ENCODE measurements at places on chromosomes 11 and 22.

DNA sequence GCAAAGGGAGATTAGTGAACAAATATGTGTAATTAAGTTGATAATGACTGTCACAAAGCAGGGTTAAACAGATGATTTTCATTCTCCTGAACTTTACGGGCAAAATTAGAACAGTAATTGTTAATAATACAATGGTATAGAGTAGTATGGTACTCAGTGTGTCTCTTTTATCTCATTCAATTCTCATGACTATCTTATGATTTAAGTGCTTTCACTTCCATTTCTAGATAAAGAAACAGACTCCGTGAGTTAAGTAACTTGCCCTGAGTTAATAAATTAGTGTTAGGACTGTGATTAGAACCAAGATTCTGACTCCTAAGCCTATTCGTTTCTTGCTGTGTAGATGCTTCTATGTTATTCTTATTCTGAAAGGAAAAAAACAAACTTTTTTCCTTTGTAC, 22.0 kb downstream of the PIH1D2 start:
- DNase-seq: no peak

- DNase-seq: no peak
Observed at GRCh38 chr11:31913985-31914384, 102.9 kb upstream of the PAX6 start.

- no peak for DNase-seq
Observed at GRCh38 chr11:130308059-130308458, 6.7 kb downstream of the ZBTB44 start.

GRCh38 chr11:71327156-71328085, 75.0 kb upstream of the SHANK2 start:
- no peak for DNase-seq

DNA sequence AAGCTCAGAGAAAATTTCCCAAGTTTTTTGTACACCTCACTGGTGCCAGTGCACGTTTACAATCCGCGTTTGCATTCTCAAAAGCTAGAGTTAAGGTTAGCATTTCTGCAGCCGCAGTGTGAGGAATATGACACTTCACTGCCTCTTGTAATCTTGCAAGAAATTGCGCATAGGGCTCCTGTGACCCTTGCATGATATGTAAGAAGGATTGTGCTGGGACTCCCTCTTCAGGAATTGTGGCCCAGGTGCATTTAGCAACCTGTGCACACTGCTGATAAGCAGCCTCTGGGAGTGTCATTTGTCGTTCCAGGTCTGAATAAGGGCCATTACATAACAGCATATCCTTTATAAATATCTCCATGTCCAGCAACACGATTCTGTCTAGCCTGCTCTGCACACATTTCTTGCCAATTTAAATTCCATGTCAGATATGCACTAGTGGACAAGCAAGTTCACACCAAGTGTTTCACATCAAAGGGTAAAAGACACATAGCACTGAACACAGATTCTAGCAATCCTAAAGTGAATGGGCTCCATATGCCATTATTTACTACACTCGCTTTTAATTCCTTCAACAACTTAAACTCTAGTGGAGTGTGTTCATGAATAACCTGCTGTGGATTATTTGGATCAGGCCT, 69.2 kb upstream of the INCENP start:
- peak; percentile 27 for DNase-seq

DNA sequence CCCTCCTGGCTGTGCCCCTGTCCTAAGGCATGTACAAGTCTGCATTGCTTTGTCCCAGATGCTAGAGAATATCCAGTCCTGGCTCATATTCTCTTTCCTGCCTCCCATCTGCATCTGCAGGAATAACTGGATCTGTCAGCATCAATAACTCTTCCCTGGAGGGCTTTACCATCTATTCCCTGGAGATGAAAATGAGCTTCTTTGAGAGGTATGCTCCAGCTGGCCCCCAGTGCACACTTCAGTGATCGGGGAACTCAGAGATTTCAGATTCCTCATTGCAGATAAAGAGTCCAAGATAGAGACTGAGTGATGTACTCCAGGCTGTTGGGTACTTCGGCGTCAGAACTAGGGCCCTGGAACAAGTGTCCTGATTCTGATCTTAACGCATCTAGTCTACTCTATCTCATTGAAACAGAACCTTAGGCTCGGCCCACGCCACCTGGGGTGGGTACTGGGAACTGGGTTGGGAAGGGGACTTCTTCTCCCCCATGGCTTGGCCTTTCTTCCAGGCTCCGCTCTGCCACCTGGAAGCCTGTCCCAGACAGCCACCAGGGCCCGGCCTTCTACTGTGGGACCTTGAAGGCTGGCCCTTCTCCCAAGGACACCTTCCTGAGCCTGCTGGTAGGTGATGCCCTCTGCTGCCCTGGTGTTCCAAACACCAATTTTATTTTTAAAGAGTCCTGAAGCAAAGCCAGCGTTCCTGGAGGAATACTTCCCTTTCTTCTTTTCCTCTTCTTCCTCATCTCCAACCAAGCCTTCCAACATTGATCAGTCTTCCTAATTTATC, 17.8 kb upstream of the GLB1L2 start:
- no peak for DNase-seq

- DNase-seq: no peak
Observed at GRCh38 chr11:122285070-122285988, 169.3 kb upstream of the BLID start.

GRCh38 chr11:115290893-115291292, 213.3 kb downstream of the CADM1 start:
- no peak for DNase-seq

GRCh38 chr11:117366248-117366647, 38.6 kb downstream of the CEP164 start:
- DNase-seq: no peak

DNA sequence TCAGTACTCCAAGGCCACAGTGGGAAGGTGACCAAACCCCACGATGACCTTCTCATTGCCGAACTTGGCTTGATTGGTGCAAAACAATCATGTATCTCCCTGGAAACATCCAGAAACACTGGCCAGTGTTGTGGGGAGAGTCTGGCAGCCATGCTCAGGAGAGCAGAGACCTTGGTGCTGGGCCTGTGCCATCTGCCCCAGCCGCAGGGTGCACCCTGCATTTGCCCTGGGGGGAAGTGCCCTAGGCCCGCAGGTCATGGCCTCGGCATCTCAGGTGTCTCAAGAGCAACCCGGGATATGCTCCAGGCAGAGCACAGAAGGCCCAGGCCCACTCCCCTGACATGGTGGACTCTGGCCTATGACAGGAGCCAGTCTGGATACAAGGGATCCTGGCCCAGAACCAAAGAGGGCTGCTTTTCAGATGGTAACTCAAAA, 23.7 kb downstream of the ARVCF start:
- DNase-seq: no peak

DNA sequence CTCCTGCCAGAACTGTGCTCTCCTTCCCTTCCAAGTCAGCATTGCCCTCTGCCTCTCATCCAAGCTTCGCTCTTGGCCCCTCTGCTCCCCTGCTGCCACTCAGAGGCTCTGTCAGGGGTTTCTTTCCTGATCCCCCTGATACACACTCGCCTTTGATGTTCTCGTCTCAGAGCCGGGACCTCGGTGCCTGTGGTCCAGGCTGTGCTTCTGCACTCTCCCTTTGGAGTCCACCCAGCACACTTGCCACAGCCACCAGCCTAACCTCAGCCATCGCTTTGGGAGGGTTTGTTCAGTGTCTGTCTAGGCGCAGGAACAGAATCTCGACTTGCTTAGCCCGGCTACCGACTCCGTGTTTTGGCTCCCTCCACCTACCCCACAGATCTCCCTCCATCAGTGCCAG, 29.1 kb downstream of the PPFIA1 start:
- no peak for DNase-seq

DNA sequence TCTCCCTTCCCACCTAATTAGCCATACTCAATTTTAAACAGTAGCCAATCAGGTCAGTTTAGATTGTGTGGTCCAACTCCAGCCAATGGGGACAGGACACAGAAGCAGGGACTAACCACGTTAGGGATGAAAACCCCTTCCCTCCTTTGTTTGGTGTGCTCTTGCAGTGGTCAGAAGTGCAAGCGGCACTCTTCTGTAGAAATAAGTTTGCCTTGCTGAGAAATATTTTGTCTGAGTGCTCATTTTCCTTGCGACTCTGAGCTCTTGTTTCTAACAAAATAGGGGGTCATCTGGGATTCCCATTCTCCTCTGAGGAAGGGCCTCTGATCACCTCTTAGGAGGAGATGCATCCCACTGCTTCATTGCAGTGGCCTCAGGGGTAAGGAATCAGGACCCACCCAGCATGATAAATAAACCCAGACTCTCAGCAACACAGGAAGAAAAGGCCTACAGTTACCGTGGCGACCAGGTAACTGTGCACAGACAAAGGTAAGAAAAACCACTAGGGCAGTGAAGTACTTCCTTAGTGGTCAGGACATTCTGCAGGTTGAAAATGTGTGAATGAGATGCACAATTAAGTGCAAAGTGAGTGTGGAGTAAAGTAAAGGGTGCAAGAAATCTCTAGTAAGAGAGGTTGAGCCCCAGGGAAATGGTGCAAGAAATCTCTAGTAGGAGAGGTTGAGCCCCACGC, 55.4 kb downstream of the ZNF280B start:
- no peak for DNase-seq

DNA sequence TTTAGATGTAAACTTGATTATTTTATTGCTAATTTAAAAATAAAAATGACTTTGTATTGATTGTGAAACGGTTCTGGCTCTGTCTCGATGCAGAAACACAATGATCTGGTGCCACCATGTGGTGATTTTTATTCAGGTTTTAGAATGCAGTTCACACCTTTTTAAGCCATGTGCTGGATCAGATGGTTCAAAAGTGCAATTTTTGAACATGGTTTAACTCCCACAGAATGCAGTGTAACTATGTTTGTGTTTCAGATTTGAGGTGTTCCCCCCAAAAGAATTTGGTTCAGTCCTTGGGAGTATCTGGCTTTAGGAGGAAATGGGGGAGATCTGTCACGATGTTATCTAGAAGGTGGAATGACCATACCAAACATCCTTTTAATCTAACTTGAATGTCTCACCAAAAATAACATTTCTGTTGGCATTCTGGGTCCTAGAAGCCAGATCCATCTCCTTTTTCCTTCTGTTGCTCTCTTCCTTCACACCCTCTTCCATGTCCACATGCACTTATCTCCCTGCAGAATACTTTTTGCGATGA, 7.9 kb downstream of the MRPL16 start:
- DNase-seq: peak; percentile 86

DNA sequence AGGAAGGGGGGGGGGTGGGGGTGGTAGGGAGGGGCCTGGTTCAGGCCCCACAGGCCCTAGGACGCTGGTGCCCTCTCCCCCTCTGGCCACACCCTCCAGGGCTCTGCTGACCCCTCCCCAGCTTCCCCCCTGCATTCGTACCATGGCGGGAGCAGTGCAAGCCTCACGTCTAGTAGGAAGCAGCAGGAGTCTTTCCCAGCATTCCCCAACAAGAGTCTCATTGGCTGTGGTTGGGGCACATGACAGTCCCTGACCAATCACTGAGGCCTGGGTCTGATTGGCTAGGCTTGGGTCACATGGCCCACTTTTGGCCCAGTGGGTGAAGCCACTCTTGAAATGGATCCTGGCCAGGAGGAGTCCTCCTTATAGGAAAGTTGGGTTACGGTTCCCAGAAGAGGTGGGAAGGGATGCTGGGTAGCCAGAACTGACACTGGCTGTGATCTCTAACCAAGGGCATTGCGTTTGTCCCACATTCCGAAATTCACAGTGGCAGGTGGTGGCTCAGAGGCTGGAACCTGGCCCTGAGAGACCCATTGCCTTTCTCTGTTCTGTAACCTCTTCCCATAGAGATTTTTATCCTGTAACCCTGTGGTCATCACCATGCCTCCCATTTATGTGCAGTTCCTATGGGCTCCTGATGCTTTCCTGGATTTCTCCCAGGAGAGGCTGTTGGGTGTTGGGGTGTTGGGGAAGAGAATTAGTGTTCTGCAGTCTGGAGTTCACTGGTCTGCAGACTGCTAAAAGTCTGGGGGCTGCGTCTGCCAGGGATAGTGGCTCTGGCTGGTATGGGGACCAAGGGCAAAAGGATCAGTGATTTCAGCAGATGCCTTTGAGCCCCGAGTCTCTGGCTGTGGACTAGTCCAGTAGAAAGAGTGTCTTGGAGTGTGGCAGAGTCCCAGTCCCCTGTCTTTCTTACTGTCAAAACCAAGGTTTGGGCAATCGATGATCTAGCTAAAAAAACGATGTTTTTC, 58.9 kb upstream of the MYEOV start:
- no peak for DNase-seq

- no peak for DNase-seq
Observed at GRCh38 chr22:27433099-27433498, 368.5 kb downstream of the MN1 start.

DNA sequence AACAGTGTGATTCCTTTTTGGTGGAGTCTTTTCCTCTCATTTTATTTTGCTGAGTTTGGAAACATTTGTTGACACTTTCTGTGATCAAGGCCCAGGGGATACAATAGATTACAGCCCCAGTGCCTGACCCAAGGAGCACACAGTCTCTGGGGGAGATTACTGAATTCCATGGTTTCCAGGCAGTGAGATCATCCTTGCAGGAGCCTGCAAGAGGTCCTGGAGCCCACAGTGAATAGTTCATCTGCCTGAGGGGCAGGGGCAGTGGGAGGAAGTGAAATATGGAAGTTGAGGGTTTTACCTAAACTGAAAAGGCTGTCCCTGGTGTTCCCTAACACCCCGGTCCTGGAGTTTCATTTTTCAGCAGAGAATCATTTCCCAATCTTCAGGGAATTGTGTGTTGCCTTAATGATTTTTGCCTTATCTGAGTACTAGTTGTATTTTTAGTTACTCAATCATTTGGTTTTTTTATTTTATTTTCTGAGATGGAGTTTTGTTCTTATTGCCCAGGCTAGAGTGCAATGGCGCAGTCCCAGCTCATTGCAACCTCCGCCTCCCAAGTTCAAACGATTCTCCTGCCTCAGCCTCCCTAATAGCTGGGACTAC, 7.7 kb downstream of the CCS start:
- DNase-seq: peak; percentile 26

DNA sequence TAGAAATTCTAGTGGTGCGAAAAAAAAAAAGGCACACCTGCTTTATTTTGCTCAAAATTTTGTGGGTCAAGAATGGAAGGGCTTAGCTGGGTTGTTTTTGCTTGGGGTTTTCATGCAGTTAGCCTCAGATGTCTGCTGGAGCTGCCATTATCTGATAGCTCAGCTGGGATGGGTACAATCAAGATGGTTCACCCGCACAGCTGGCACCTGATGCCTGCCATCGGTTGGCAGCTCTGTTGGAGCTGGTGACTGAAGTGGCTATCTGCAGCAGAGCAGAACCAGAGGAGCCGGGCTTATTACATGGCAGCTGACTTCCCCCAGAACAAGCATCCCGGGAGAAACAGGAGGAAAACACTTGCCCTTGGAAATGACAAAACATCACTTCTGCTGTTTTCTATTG, 12.1 kb upstream of the ELFN2 start:
- DNase-seq: no peak

GRCh38 chr11:109377039-109377742, 44.8 kb upstream of the C11orf87 start:
- no peak for DNase-seq

GRCh38 chr11:42043312-42043711, 583.9 kb upstream of the LRRC4C start:
- DNase-seq: no peak
